ENCODE measurements at places on chromosomes 6 and 20. TPM values are rescaled to one million over a fixed set of nuclear protein-coding genes. Genes with fewer than 3 reads are reported as not detected.

DNA sequence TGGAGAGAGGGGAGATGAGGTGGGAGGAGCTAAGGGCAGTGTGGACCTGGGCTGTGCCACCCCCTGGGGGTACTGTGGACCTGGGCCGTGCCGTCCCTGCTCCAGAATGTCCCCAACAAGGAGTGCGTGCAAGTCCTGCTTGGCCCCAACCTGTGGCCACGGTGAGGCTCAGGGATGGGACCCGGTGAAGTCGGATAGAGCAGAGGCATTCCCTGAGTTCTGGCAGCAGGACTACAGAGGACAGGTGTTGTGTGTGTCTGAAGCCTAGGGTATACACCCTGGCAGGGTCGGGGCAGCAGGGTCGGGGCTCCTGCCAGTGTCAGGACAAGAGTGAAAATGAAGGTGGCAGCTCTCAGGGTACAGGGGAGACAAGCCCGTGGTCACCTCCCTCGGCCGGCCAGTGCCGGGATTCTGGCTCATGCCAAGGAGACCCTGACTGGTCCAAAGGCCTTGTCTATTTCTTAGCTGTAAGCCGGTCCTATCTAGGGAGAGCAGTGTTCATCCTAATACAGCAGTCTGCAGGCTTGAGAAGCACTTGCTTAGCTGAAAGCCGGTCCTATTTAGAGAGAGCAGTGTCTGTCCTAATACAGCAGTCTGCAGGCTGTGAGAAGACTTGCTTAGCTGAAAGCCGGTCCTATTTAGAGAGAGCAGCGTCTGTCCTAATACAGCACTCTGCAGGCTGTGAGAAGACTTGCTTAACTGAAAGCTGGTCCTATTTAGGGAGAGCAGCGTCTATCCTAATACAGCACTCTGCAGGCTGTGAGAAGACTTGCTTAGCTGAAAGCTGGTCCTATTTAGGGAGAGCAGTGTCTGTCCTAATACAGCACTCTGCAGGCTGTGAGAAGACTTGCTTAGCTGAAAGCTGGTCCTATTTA is 95.9 kb downstream of the SMOC2 start:
- H3K27ac ChIP-seq, result no peak overlapping the region
- H3K4me1 ChIP-seq, result peaks cover 42% of the 10 kb centered on the region
- H3K4me3 ChIP-seq, result no peak overlapping the region
- no peak for DNase-seq
- peaks cover 1% of the 10 kb centered on the region for H3K27me3 ChIP-seq

DNA sequence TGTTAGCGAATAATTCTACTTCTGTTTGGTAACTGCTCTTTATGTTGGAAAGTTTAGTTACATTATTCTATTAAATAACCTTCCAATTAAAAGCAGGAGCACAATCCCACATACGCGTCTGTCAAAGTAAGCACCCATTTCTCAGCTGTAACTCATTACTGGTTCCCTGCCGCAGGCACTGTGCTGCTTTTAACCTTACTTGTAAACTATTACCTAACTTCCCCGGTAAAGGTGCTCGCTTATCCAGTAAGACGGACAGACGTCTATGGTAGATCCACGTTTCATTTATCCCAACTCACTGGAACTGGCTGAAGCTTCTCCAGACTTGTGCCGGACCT is 529 bp upstream of the ENPP4 start:
- H3K4me3 ChIP-seq, result peak overlapping the region; percentile 83
- no peaks in the 10 kb centered on the region for H3K36me3 ChIP-seq
- H3K27me3 ChIP-seq, result peaks cover 29% of the 10 kb centered on the region
- H3K27ac ChIP-seq, result no peak overlapping the region

- H3K4me3 ChIP-seq, result no peak overlapping the region
- H3K27ac ChIP-seq, result no peak overlapping the region
- no peak for DNase-seq
- no peaks in the 10 kb centered on the region for H3K27me3 ChIP-seq
- no peaks in the 10 kb centered on the region for H3K4me1 ChIP-seq
Observed at GRCh38 chr6:158131926-158132325, 36.1 kb downstream of the SERAC1 start.

DNA sequence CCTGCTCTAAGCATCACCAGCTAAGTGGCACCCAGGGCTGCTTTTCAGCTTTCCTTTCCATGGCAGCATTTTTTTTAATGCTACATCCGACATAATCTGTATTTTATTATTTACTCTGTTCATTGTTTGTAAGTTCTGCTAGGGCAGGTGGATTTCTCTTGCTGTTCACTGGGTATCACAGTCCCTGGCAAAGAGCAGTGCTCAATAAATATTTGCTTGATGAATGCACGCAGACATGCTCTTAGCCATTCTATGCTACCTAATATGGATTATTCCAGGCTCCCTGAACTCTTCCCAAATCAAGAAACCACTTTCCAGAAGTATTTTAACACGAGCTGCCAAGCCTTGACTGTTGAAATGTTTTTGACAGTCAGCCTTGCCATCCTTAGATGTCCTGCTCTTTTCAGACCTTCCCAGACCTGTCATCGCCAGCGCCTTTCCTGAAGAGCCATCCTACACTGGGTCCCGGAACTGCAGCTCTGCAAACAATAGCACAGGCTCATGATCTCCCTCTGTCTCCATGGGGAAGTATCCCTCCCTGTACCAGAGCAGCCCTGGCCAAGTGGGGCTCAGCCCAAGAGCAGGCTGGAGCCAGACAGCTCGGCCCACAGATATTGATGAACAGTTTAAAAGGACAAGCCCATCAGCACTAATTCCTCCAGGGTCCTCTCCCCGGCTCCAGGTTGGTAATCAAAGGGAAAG is 136.5 kb upstream of the CDH4 start:
- no peak overlapping the region for H3K4me3 ChIP-seq
- peaks cover 23% of the 10 kb centered on the region for H3K4me1 ChIP-seq
- DNase-seq, result no peak

DNA sequence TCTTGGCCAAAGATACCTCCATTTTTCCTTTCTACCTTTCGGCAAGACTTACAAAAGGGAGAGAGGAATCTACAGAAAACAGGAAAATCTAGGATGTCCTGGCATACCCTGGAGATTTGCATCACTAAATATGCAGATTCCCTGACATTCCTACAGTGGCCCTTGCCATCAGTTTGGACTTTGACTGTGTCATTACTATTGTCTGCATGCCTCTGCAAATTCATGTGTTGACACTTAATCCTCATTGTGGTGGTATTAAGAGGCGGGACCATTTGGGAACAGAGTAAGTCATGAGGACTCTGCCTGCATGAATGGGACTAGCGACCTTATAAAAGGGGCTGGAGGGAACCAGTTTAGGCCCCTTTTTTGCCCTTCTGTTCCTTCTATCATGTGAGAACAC is 50.5 kb upstream of the DTNBP1 start:
- H3K4me3 ChIP-seq, result no peak overlapping the region
- H3K36me3 ChIP-seq, result peaks cover 4% of the 10 kb centered on the region
- H3K27me3 ChIP-seq, result no peaks in the 10 kb centered on the region
- no peak overlapping the region for H3K27ac ChIP-seq
- no peak for DNase-seq

DNA sequence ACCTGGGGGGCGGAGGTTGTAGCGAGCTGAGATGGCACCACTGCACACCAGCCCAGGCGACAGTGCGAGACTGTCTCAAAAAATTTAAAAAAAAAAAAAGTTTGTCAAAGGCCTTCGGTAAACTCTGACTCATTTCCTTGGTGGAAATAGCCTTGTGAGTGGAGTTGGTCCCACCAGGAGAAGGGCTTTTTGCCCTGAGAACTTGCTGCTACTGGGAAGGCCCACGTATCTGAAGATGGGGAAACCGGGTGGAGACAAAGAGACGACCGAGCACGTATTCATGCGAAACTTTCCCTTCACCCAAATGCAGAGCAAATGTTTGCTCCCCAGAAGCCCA is 51.7 kb downstream of the SLC22A23 start:
- H3K36me3 ChIP-seq, result peaks cover 14% of the 10 kb centered on the region
- no peak for DNase-seq
- H3K27ac ChIP-seq, result peak overlapping the region; percentile 25
- H3K4me1 ChIP-seq, result peaks cover 36% of the 10 kb centered on the region

TCF15 gene
- total RNA-seq, result 0.28 TPM

Data from chondrocyte (in vitro differentiated cells).